ENCODE measurements at places on chromosomes 5 and 9. TPM values are rescaled to one million over a fixed set of nuclear protein-coding genes. Genes with fewer than 3 reads are reported as not detected.

Gene PTPRD
- not detected for polyA plus RNA-seq

Gene MAPKAP1
- polyA plus RNA-seq, result 59.1 TPM

Gene BNC2
- polyA plus RNA-seq, result not detected

Gene SLC4A9
- not detected for polyA plus RNA-seq

Gene SNCAIP
- polyA plus RNA-seq, result not detected

Gene PITX1
- not detected for polyA plus RNA-seq

Gene ALDH1A1
- polyA plus RNA-seq, result not detected

Gene C5orf58
- 2.4 TPM for polyA plus RNA-seq

Gene SPATA6L
- not detected for polyA plus RNA-seq

Gene CDX1
- not detected for polyA plus RNA-seq

Gene NR5A1
- polyA plus RNA-seq, result not detected

Gene SPATA31D4
- polyA plus RNA-seq, result not detected

Gene TAF11L5
- polyA plus RNA-seq, result not detected

Gene HINT1
- polyA plus RNA-seq, result 559 TPM

Gene SHB
- polyA plus RNA-seq, result 0.10 TPM

Gene PCDHGA9
- polyA plus RNA-seq, result 0.09 TPM

Gene CNTLN
- polyA plus RNA-seq, result 0.03 TPM

Gene HTR1A
- not detected for polyA plus RNA-seq

Gene CD14
- 3.2 TPM for polyA plus RNA-seq

Gene FAM221B
- polyA plus RNA-seq, result not detected

Gene ANKRD20A1
- polyA plus RNA-seq, result not detected

Gene CCL28
- polyA plus RNA-seq, result 9.4 TPM

Gene ITGA2
- 0.30 TPM for polyA plus RNA-seq

Gene RELL2
- 5.4 TPM for polyA plus RNA-seq

Gene TLE1
- 2.3 TPM for polyA plus RNA-seq

Gene APBA1
- 2.0 TPM for polyA plus RNA-seq

Gene PCBD2
- polyA plus RNA-seq, result 11.5 TPM

Gene FOXD1
- polyA plus RNA-seq, result 0.08 TPM

Gene PLPP7
- polyA plus RNA-seq, result not detected

Gene OSTF1
- polyA plus RNA-seq, result 188 TPM

Gene PCDHB3
- not detected for polyA plus RNA-seq

Gene CIZ1
- 38.9 TPM for polyA plus RNA-seq

Gene GPRIN1
- 0.37 TPM for polyA plus RNA-seq

Gene PCDHGC4
- 0.11 TPM for polyA plus RNA-seq

Gene COL5A1
- 0.36 TPM for polyA plus RNA-seq

Data from CD4-positive, alpha-beta memory T cell (primary cell).